Activated CD4-positive, alpha-beta T cell treated with anti-CD3 and anti-CD28 coated beads for 48 hours (primary cell): ENCODE measurements at places on chromosomes 1 and 21.

GRCh38 chr1:193569096-193569982 is 382.9 kb upstream of the B3GALT2 start:
- no peak for DNase-seq

DNA sequence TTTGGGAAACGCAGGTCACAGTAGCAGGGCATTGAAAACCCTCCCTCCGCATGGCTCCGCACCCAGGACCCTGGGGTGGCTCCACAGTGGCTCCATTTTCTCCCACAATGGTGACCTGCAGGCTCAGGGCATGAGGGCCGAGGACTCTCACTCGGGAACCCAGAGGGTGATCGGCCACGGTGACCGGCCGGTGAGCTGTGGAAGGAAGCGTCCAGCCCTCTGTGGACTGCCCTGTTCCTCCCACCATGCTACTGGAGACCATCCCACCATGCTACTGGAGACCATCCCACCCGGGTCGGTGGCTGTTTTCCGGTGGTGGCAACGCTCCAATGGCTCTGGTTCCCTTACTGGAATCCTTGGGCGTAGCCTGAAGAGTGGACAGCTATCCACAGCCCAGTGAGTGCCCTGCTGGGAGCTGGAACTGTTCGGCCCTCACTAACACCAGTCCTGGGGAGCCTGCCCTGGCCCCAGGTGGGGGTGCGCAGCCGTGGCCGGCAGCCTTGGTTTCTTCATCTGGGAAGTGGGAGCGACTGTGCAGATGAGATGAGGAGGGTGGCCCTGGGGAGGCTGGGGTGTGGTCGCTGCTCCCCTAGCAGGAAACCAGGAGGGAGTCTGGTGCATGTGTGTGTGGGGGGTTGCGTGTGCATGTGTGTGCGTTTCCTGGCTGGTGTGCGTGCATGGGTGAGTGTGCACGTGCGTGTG is 59.6 kb downstream of the PRDM16 start:
- no peak for DNase-seq

- no peak for DNase-seq
Observed at GRCh38 chr1:245108909-245109308, 45.9 kb upstream of the KIF26B start.

- DNase-seq: no peak
Observed at GRCh38 chr1:183301239-183301638, 115.2 kb downstream of the LAMC2 start.

DNA sequence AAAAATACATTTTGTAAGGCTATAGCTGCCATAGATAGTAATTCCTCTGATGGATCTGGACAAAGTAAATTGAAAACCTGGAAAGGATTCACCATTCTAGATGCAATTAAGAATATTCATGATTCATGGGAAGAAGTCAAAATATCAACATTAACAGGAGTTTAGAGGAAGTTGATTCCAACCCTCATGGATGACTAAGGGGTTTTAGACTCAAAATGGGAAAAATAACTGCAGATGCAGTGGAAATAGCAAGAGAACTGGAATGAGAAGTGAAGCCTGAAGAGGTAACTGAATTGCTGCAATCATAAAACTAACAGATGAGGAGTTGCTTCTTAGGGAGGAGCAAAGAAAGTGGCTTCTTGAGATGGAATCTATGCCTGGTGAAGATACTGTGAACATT is 230.8 kb downstream of the KCTD3 start:
- no peak for DNase-seq

DNA sequence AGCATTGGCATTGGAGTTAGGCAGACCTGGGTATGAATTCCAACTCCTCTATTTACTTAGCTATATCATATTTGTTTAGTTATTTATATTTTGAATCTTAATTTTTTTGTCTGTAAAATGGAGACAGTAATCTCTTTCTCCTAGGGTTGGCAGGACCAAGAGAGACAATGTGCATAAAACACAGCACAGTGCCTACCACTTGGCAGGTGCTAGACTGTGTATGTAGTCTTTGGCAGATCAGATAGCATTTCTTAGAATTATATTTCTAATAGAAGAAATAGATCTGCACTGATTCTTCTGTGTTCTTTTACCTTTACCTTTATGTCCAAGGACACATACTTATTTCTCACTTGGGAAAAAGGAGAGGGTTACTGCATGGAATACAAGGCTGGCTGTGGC is 177.2 kb downstream of the GIPC2 start:
- no peak for DNase-seq

DNA sequence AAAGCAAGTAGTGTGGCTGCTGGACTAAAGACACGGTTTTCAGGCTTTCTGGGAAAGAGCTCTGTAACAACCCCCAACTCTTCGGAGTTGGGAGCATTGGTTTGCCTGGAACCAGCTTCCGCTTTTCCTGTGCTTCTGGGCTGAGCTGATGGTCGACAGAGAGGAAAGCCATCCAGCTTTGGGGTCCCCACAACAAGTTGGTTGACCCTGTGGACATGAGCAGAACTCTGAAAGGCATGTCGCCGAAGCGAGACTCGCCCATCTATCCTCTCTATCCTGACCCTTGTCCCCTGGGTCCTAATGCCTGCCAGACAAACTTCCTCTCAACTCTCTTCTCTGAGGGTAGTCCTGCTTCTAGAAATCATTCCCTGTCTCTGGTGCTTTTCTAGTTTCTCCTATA is 31.9 kb upstream of the FCGR2A start:
- DNase-seq: peak; percentile 28

DNA sequence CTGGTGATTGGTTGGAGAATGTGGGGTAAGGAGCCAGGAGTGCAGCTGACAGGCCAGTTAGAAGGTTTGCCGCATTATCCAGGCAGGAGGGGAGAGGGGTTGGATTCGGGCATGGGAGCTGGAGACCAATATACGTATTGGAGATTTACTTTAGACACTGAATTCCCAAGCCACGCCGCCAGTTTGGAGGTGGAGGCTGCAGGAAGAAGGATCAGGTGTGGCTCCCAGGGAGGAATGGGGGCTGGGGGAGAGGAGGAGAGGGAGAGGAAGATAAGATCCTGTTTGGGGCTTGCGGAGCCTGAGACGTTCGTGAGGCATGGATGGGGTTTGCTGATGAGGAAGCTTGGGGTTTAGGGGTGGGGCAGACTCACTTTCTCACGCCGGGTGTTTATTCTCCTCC is 155.1 kb upstream of the IGSF21 start:
- DNase-seq: no peak

DNA sequence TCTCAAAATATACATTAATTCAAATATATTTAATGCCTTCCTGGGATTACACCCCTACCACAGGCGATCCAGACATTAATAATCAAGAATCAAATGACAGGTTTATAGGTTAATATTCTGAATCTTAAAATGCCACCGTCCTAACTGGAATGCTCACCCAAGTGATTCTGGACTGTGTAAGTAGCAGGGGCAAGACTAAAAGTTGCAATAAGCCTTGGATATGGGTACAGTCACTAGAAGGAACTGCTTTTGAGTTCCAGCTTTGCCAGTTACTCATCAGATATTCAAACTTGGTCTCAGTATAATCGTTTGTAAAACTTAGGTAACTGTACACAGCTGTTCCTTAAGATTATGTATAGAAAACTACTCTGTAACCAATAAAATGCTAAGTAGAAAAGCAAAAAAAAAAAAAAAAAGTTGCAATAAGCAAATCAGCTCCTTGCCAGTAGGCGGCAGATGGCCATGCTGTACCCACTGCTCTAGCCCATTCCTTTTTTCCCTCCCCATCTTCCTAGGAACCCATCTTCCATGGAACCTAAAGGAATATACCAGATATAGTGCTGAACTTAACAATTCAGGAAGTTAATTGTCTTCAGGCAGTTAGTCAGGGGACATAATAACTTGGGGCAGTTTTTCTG is 10.5 kb downstream of the RO60 start:
- no peak for DNase-seq

- DNase-seq: no peak
Observed at GRCh38 chr1:31870086-31870736, 54.4 kb upstream of the SPOCD1 start.

- peak; percentile 24 for DNase-seq
Observed at GRCh38 chr1:109115685-109116084, 1.8 kb downstream of the ELAPOR1 start.

- no peak for DNase-seq
Observed at GRCh38 chr1:77356136-77356535, 74.3 kb downstream of the AK5 start.

- no peak for DNase-seq
Observed at GRCh38 chr1:192747301-192747700, 61.5 kb upstream of the RGS2 start.

- no peak for DNase-seq
Observed at GRCh38 chr1:20149601-20150325, 10.6 kb downstream of the PLA2G2F start.

GRCh38 chr1:209134001-209134400 is 449.5 kb upstream of the CAMK1G start:
- DNase-seq: no peak

DNA sequence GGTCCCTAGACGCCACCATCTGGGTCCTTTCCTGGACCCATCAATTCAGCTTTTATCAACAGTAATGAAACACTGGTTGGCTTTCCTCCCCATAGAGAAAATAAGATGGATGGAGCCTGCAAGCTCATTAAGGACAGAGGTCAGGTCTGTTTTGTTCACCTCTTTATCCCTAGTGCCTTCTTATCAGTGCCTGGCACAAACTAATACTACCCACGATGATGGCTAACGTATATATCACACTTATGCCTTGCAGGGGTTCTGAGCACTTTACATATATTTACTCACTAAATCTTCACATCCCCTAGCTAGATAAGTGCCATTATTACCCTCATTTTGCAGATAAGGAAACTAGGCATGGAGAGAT is 5.1 kb upstream of the UBXN10 start:
- DNase-seq: no peak

DNA sequence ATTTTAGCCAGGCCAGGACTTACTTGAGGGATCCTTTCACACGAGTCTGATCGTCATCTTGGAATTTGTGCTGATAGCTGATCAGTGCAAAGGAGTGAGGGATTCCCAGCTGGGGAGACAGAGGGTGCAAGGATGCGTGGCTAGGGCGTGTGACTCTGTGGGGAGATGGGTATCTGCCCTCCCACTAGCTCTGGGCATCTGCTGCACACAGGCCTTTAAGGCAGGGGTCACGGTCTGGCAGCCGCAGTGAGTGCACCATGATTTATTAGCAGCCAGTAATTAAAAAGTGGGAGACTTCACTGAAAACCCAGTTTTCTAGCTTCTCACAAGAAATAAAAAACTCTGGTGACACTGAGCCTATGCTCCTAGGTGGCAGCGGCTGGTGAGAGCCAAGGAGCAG is 20.4 kb downstream of the THAP3 start:
- no peak for DNase-seq

DNA sequence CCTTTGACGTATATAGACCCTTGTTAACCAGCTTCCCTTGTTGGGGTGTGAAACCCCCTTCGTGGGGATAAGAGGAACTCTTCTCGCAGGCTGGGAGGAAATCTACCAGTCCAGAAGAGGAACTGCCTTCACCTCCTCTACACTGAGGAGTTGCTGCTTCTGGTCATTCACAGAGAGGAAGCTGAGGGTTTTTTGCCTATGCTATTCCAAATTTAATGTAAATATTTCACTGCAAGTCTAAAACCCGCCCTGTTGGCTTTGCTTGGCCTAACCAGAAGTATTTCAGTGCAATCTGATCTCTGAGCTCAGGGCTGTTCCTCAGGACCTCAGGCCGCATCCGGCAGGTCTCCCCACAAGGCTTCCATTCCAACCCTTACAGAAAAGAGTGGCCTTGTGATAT is 150.1 kb downstream of the HIVEP3 start:
- DNase-seq: no peak

DNA sequence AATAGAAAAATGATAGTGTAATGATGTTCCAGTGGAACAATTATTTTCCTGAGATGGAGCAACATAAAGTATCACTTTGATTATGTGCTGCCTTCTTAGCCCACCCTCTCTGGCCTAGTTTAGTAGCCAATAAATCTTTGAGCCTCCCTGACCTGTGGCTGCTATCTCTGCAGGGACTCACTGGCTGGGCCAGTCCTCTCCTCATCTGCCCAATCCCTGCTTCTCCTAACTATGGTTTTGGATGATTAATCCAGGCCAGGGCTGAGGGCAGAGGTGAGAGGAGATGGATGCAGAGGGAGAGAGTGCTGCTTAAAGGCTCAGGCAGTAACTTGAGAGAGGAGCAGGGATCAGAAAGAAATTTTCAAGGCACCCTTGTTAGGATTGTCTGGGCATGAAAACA is 89.0 kb upstream of the CD34 start:
- DNase-seq: no peak

DNA sequence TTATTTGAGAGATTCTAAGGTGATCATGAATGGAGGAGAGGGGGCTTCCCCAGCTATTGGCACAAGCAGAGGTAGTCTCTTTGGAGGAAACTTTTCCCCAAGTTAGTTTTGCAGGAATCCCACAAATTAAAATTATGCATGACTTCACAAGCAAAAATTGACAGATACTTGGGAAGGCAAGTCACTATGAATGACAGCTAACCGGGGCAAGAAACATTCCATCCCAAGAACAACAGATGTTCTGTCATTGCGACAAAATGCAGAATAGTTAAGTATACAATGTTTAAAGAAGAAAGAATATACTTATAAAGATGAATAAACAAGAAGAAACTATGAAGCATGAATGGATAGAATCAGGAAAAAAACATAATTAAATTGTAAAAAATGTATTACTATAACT is 27.1 kb upstream of the SIM2 start:
- DNase-seq: no peak
